Progenitor cell of endocrine pancreas (in vitro differentiated cells): ENCODE measurements at places on chromosomes 7 and 10.

DNA sequence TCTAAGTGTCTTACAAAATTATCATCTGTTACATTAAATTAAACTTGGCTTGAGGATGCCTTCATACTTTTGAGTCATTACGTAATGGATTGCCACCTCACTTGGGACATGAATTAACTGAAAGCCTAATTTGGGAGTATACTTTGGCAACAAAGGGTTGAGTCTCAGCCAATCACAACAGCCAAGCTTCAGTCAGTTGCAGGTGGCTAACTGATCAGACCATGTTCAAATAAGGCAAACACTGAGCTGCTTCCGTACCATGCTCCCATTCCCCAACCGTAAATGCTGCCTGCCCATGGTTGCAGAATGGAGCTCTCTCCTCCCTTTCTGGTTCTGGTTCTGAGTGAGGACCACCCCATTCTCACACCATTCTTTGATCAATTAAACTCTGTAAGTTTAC lies 92.9 kb upstream of the STK17A start:
- no peak for DNase-seq

GRCh38 chr10:119342335-119342734 lies 135.0 kb downstream of the GRK5 start:
- no peak for DNase-seq

DNA sequence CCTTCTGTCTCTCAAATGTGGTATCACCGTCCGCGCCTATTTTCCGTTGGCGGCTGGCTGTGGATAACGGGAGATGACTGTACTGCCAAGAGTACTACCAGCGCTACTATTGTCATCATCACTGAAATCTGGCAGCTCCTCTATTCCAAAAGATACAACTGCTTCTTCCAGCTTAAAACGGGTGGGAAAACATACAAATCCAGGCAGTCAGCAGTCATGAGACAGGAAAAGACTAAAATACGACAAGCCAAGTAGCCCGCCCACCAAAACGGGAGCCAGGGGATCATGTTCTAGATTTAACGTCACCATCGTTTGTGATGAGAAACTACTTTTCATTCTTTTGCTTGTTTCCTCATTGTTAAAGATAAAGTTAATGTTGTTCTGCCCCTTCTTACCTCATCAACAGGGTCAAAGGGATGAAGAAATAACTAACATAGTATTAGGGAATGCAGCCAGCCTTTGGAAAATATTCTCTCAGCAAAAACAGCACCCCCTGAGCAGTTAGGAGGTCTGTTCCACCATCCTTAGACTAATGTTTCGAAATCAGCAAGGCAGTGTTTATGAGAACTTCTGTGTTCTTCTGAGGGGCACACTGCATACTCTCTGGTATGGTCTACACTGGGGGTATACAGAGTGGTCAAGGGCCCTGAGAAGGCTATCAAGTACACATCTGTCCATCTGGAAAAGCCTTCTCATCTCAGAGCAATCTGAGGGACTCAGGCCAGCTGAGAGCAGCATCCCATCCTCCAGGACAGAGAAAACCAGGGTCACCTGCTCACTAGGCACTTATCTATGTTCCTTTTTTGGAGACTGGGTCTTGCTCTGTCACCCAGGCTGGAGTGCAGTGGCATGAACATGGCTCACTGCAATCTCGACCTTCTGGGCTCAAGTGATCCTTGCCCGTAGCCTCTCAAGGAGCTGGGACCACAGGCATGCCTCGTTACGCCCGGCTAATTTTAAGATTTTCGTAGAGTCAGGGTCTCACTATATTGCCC lies 47.5 kb downstream of the GNA12 start:
- DNase-seq = no peak

- DNase-seq = no peak
Observed at GRCh38 chr10:30371954-30372353, 22.9 kb upstream of the MTPAP start.

DNA sequence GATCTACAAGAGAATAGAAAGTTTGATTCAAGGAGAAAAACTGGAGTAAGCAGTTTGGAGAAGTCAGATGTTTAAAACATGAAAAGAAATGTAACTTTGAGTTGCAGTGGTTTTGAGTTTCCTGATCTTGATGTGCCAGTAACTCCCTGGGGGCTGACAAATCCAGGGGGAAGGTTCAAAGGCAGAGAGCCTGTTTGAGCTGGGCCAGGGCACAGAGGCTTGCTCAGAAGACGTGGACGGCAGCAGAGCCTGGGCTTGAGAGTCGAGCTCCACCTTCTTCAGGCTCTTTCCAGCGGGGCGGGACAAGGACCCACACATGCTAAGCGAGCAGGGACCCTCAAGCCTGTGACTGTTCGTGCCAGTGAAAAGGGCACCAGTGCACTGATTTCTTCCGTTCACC lies 176.2 kb downstream of the MGMT start:
- DNase-seq = no peak

DNA sequence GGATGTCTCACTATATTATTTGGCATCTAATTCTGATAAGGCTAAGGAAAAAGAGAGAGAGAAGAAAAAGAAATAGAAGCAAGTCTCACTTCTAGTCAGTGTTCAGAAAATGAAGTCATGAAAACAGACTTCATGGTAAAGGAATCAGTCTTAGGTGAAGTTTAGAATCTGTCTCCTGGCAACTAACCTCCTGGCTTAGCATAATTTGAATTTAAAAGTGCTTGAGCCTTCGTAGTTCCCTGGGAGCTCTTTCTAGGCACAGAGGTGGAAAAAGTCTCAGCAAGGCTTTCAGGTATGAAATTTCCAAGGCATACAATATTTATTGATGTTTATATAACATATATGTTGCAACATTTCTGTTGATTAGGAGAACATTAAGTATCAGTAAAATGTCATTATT lies 10.4 kb downstream of the CHRM2 start:
- DNase-seq = no peak

- DNase-seq = no peak
Observed at GRCh38 chr7:117777335-117778142, 95.7 kb downstream of the CTTNBP2 start.

GRCh38 chr7:78151229-78151628 lies 352.7 kb downstream of the PHTF2 start:
- no peak for DNase-seq

GRCh38 chr7:11557627-11558026 lies 274.4 kb downstream of the THSD7A start:
- no peak for DNase-seq

DNA sequence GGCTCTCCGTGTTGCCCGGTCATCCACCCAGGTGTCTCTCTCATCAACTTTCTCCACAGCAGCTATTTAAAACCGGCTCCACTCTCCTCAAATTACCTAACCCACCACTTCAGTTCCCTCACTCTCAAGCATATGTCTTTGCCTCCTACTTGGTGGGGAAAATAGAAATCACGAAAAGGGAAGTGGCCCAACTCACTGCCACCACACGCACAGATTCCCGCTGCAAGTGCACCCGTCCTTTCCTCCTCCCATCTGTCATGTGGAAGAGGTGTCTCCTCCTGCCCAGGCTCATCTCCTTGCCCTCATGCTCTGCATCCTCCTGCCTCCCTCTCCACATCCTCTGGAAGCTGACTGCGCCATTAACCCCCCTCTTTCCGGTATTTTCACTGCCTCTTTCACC lies 80.8 kb upstream of the MKX start:
- no peak for DNase-seq

DNA sequence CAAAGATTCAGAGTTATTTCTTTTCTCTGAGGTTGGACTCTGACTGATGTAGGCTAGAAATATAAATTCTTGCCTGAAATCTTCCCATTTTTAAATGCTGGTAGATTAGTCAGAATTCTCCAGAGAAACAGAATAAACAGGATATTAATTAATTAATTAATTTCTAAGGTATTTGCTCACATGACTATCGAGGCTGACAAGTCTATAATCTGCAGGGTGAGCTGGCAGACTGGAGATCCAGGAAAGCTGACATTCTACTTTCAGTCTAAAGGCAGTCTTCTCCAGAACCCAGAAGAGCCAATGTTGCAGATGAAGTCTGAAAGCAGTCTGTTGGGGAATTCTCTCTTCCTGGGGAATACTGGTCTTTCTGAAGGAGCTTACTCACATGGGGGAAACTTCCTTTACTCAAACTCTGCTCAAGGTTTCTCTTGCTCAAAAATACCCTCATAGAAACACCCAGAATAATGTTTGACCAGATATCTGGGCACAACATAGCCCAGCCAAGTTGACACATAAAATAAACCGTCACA lies 189.7 kb downstream of the KIF20B start:
- DNase-seq = no peak

- DNase-seq = no peak
Observed at GRCh38 chr7:127254163-127254684, 1.5 kb upstream of the GRM8 start.

DNA sequence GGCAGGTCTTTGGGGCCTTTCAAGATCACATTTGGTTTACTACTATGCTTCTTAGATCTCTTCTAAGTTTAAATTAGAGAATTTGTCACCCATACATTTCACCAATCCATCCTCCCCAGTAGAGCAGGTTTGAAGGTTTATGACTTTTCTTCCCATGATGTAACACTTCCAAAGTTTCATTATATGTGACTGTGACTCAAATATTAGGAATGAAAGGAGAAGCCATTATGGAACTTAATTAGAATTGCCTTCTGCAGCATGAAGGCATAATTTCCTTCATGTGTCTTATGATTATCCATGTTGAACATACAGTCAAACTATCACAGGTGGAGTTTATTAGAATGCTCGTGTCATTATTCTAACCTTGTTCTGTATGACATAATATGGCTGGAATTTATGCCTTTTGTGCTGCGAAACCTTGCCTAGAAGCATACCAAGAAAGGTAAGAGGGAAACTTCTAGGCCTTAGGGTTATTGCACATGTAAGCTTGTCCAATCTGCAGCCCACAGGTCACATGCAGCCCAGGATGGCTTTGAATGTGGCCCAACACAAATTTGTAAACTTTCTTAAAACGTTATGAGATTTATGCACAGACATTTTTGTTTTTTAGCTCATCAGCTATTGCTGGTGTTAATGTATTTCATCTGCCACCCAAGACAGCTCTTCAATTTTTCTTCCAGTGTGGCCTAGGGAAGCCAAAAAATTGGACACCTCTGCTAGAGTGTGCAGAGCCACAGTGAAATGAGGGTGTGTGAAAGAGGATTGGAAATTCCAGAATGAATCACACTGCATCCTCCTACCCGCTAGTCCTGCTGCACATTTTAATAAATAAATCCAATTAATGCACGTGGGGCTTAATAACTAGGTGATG lies 133.6 kb downstream of the TMEM26 start:
- no peak for DNase-seq

- DNase-seq = no peak
Observed at GRCh38 chr10:129120441-129120840, 346.6 kb upstream of the MGMT start.

GRCh38 chr7:124497176-124497575 lies 268.4 kb downstream of the GPR37 start:
- DNase-seq = no peak

- DNase-seq = no peak
Observed at GRCh38 chr10:96421995-96422394, 63.2 kb upstream of the OPALIN start.

DNA sequence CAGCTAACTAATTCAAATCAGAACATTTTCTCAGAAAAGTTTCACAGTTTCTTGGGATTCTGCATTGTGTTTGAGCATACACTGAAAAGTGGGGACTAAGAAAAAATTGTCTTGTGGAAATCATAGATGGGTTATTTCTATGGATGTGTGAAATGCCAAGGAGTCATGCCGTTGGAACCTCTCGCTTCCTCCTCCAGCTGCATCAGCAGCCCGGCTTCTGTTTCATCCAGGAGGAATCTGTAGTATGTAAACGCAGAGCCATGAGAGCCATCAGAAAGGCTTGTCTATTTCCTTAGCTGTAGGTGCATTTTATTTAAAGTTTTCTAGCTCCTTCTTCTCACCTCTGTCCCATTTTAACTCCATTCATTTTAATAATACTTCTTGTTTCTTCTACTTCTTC lies 1144.1 kb downstream of the GATA3 start:
- DNase-seq = no peak

GRCh38 chr10:92756201-92757065 lies 66.7 kb downstream of the HHEX start:
- DNase-seq = no peak

DNA sequence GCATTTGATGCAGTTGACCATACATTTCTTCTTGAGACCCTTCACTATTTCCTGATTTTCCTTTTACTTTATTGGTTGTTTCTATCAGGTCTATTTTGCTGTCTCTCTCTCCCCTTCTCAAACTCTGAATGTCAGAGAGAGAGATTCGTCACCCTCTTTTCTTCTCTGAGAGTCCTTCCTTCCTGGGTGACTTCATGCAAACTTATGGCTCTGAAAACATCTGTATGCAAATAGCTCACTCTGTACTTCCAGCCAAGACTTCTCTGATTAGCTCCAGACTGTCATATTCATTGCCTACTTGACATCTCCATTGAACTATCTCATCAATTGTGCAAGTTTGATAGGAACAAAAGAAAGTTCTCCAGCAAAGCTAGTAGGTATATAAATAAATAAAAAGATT lies 191.7 kb upstream of the KLF6 start:
- no peak for DNase-seq

DNA sequence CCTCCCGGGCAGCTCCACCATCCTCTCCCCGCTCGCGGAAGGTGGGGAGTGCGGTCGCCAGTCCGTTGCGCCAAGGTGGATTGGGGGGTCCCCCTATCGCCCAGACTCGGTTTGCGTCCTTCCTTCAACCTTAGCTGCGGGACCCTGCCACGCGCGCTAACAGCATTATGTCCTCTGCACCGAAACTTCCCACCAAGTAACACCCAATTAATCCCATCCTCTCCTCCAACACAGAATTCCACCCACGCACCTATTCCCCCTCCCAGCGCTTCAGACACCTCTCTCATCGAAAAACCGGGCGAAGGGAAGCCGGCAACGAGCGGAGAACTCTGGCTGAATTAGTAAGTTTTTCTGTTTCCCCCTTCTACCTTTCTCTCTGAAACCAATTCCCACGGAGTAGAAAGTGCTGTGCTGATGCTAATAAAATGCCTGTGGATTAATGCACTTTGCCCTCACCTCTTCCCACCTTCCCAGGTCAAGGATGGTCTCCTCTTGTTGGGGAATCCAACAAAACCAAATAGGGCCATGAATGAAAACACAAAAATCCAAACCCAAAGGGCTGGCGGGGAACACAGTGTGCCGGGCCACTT lies 947 bp downstream of the HOXA3 start:
- no peak for DNase-seq

DNA sequence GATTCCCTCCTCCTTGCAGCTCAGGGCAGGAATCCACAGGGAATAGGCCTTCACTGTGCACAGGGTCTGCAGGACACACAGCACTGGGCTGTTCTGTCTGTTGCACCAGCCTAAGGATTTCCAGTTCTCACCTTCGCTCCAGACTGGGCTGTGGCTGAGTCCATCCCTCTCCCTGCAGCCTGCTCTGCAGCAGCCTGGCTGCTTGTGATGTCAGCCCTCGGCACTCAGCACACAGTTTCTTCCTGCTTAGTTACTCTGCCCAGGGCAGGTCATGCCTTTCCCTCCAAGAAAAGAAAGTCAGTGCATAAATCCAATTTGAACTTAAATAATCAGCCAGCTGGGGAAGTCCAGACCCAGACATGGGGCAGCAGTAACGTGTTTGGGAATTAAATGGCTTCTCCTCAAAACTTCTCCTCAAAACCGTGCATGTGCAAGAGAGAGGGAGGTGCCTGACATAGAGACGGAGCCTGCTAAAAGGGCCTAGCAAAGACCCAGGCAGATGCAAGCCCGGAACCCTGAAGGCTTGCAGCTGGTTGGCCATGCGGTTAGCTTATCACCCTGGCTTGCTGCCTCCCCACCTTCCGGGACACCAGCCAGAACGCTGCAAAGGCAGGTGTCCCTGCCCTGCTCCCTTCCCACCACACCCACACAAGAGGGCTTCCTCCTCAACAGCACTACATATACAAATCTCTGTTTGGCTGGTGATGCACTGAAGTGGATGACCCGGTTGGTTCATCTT lies 10.9 kb upstream of the GDF2 start:
- DNase-seq = no peak

GRCh38 chr10:22268503-22268902 lies 47.7 kb upstream of the COMMD3 start:
- no peak for DNase-seq
